ENCODE measurements at places on chromosomes 4 and X.

DNA sequence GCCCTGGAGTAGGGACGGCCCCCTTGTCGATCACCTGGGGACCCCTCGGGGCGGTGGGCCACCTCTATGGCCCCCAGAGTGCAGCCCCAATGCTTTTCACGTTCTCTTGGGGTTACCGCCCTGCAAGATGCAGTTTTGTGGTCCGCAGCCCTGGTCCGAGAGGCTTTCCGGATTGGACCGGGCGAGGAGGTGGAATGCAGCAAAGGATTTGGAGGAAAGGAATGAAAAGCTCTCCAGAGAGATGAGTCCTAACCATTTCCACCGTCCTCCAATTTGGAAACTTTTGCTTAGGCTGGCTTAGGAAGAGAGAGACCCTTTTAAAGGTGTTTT lies 601 bp downstream of the SLC25A43 start:
- no peak for DNase-seq

GRCh38 chr4:157772907-157773306 lies 399.9 kb downstream of the GASK1B start:
- no peak for DNase-seq

DNA sequence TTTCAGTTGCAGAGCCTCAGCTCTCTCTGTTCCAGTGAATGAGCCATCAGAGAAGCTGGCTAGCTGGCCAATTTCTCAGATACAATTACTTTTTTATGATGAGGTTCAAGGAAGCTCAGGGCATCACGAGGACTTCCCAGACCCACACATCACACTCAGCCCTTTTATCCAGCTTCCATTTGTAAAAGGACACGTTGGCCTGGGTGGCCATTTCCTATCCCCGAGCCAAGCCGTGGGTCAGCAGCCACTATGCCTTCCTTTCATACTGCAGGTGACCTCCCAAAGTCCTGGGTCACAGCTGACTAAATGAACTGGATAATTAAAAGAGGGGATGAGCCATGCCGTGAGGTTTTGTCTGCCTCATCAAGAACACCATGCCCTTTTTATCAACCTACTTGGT lies 236.9 kb upstream of the PPARGC1A start:
- no peak for DNase-seq

- no peak for DNase-seq
Observed at GRCh38 chr4:81495345-81495744, 23.6 kb upstream of the RASGEF1B start.

DNA sequence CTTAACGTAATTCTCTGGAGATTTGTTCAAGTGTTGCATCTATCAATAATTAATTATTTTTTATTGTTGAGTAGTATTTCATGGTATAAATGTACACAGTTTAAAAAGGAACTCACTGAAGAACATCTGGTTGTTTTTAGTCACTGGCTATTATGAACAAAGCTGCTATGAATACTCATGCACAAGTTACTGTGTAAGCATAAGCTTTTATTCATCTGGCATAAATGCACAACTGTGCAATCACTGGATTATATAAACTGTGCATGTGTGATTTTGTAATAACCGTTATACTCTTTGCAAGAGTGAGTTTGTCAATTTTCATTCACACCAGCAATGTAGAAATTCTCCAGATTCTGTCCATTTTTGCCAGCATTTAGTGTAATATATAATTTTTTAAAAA lies 43.8 kb upstream of the UBQLN2 start:
- no peak for DNase-seq

Measured in pons (tissue), 1 donor.